ENCODE measurements at places on chromosomes 11 and 22.
A peak's percentile ranks its signal among the peaks of the same experiment; 100 is the strongest.

- DNase-seq = peak; percentile 81
These were observed 8.5 kb upstream of the NAALADL1 start for GRCh38 chr11:65066805-65067291.

GRCh38 chr11:6084587-6084986 lies 22.9 kb upstream of the OR56B4 start:
- no peak for DNase-seq

GRCh38 chr11:111510311-111510710 lies 1.9 kb downstream of the BTG4 start:
- DNase-seq = no peak

DNA sequence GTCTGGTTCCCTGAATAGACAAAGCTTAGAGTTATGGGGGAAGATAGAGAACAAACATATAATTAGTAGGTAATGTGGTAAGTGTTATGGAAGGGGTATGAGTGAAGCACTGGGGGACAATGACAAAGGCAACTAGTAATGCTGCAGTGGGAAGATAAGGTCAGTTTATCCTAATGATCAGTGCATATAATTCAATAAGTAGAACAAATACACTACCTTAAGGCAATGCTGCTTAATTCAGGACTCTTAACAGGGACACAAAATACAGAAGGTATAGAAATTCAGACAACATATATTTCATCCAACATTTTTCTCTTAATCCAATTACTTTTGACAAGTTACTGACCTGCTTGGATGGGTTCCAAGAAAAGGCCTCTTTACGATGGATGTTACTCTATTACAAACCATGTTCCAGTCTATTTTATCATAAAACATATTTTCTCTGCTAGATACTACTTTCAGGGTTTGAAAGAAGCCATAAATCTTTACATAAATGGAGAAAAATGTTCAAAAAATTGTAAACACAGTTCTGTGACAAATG lies 1186.2 kb downstream of the LRRC4C start:
- DNase-seq = no peak

DNA sequence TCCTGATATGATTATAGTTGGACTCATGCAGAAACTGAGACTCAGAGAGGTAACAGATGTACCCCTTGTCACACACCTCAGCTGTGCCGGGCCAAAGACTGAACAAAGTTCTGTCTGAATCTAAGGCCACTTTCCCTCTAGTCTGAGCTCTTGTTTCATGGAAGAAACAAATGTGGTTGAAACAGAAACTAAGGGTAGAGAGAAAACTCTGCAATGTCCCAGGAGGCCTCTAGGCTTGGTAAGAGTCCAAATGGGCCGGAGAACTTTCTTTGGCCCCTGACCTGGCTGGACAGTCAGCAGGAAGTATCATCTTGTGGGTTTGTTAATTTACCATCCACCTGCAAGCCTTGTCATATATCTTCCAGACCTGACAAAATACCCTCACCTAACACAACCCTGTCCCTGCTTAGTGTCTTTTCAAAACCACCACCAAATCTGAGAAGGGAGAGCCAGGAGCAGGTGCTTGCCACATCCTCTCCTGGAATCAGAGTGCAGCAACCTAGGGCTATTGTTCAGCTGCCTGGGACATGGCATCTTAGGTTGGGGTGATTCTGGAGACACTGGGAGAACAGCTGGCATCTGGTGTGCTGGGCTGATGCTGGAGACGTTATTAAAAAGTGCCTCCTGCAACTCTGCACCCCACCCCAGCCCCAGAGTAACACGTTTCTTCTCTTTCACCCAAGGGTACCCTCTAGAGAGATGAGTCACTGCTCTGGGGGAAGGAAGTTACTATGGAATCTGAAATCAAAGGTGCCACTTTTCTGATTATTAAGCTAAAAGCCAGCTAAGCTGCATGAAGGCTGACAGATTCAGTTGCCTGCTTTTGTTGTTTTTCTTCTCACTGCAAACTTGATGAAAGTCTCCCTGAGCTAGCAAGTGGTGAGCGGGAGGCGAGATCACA lies 126.3 kb upstream of the TIMP3 start:
- no peak for DNase-seq

DNA sequence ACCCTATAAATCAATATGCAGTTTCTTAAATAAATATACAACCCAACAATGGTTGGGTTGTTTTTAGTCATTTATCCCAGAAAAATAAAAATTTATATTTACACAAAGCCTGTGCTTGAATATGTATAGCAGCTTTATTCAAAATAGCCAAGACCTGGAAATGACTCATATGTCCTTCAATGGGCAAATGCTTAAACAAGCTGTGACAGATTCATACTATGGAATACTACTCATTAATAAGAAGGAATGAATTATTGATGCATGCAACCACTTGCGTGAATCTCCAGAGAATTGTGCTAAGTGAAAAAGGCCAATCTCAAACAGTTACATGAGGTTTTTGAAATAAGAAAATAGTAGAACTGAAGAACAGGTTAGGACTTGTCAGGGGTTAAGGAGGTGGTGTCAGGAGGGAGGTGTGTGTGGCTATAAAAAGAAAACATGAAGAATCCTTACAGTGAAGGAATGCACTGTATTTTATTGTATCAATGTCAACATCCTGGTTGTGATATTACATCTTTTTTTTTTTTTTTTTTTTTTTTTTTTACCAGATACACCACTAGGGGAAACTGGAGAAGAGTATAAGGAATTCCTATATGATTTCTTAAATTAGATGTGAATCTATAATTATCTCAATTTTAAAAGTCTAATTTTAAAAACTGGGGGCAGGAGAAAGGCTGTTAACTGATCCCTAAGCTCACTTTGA lies 82.4 kb upstream of the CD44 start:
- no peak for DNase-seq

DNA sequence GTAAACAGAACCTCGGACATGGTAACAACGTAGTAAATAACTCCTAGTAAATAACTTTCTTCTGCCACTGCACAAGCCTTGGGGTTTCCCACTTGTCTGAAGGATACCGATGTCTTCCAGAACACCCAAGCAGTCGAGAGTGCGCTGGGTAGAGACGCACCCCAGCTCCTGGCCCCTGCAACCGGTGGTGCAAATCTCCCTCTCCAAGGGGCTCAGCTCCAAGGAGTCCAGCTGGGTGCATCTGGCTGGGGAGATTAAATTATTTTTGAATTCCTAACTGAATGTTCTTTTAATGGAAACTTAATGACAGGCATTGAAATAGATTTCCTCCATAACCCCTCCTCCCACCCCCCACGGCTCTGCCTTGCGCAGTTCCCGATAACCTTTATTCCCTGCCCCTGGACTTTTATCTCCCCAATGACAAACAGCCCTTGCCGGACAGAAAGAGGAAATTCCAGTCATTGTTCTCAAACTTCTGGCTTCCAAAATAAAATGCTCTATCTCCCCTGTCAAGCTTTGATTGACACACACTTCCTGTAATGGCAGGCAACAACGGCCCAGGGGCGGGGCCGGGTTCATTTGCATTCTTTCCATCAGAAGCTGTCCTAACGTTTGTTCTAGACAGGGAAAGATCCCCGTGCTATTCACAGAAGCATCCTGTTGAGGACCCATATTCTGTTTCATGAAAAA lies 31.2 kb downstream of the KCNJ1 start:
- no peak for DNase-seq
